ENCODE measurements at places on chromosomes 5 and 9.

- DNase-seq: no peak
Measured at GRCh38 chr5:81161012-81161601, 72.0 kb upstream of the CKMT2 start.

DNA sequence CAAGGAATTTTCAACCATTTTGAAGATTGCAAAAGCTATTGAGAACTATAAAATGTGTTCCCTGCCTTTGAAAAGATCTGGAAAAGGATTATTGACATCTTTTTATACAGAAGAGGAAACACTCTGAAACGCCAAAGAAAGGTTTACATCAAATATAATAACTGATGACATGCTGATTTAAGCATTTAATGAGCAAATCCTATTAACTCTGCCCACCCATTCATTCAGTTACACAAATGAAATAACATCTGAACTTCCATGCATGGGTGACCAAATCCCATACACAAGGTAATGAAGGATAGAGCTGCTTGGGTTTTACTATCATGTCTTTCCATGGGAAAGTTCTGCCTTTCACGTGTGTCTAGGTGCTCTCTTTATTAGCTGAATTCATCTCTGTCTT is 589.4 kb upstream of the WWC1 start:
- no peak for DNase-seq

GRCh38 chr9:95032580-95033341 is 284.7 kb downstream of the FANCC start:
- DNase-seq: no peak

- DNase-seq: no peak
Measured at GRCh38 chr9:21317956-21318923, 13.1 kb upstream of the IFNA5 start.

DNA sequence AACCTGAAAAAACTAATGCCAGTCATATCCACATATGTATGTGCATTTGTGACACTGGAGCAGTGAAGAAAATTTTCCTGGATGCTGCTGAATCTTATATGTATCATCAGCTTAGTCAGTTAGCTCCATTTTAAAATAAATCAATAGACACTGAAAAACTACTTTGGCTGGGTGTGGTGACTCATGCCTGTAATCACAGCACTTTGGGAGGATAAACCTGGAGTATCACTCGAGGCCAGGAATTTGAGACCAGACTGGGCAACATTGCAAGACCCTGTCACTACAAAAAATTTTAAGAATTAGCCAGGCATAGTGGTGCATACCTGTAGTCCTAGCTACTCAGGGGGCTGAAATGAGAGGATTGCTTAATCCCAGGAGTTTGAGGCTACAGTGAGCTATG is 511.0 kb upstream of the TLE4 start:
- DNase-seq: no peak

- DNase-seq: no peak
Measured at GRCh38 chr5:124524552-124525232, 221.7 kb downstream of the ZNF608 start.

DNA sequence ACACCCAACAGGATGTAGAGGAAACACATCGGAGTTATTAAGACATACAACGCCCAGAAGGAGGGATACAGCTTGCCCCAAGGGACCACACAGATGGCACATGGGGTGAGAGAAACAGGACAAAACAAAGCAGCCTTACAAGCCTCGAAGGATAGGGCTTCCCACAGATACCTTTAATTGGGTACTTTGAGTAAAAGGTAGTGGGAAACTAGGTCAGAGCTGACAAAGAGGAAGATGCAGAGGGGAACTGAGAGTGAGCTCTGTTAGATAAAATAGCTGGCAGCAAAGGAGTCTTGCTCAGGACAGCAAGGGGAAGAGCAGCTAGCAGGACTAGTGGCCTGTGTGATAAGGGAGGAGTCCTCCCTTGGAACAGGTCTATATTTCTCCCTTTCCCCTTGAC is 48.2 kb downstream of the OTP start:
- no peak for DNase-seq

DNA sequence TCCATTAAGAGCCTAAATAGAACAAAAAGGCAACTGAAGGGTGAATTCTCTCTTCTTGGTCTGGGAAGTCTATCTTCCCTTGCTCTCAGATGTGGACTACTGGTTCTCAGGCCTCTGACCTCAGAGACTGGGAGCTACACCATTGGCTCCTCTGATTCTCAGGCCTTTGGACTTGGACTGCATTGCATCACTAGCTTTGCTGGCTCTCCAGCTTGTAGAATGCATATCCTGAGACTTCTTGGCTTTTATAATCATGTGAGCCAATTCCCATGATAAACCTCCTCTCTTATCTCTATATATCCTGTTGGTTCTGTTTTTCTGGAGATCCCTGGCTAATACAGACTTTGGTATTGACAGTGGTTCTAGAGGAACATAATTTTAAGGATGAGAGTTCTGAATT is 89.8 kb downstream of the PSAT1 start:
- no peak for DNase-seq

GRCh38 chr5:52132053-52132452 is 655.7 kb upstream of the ITGA1 start:
- no peak for DNase-seq

DNA sequence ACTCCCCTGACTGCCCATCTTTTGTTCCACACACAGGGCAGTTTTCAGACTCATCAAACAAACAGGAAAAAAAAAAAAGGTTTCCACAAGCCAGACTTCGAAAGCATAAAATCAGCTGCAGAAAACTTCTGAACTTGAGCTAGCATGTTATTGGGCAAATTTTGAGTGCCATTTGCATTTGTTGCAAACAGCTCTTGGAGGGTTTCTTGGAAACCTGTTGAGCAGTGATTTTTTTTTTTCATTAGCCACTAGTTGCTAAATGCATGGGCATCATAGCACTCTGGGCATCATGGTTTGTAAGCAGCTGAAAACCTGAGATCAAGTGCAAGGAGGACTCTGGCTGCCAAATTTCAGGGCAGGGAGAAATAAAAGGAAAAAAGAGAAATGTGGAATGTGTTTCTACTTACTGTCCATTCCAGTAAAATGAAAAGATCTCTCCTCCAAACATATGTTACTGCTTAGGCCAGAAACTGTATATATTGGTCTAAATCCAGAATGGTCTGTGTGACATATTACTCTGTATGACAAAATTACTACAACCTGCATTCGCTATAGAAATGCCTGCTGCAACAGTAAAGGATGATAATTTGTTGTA is 85.2 kb upstream of the SMIM23 start:
- no peak for DNase-seq

DNA sequence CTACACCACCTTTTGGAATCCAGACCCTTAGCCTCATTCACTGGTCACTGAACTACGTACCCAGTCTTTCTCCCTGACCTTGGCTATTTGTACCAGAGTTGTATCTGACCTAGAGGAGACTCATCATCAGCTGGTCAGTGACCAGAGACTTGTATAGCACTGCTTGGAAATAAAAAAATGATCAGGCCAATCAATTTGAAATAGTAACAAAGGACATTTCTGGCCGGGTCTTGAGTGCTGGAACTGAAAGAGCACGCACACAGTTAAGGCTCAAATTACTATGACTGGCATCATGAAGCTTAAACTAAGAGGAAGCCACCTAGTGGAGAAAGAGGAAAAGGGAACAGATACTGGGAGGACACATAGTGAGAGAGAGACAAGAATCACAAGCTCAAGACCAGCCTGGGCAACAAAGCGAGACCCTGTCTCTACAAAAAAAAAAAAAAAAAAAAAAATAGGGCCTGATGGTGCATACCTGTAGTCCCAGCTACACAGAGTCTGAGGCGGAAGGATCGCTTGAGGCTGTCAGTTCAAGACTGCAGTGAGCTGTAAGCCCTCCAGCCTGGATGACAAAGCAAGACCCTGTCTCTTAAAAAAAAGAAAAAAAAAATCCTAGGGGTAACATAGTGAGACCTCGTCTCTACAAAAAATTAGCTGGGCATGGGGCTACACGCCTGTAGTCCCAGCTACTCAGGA is 12.8 kb upstream of the SRP19 start:
- DNase-seq: peak; percentile 72

DNA sequence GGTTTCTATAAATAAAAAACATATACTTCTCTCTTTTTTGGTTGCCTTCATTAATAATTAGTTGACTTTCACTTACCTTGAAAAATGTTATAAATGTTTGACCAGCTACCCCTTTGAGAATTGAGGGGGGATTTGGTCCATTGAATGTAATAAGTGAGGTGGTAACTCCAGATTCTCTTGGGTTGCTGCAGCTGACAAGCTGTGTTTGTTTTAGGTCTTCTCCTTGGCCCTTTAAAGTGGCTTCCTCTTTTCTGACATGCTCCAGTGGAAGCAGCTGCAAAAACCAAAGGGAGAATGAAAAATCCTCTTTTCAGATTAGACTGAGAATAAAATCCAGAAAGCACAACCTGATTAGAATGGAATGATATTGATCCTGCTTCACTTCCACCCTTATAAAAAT is 410.5 kb downstream of the TMEM38B start:
- no peak for DNase-seq

DNA sequence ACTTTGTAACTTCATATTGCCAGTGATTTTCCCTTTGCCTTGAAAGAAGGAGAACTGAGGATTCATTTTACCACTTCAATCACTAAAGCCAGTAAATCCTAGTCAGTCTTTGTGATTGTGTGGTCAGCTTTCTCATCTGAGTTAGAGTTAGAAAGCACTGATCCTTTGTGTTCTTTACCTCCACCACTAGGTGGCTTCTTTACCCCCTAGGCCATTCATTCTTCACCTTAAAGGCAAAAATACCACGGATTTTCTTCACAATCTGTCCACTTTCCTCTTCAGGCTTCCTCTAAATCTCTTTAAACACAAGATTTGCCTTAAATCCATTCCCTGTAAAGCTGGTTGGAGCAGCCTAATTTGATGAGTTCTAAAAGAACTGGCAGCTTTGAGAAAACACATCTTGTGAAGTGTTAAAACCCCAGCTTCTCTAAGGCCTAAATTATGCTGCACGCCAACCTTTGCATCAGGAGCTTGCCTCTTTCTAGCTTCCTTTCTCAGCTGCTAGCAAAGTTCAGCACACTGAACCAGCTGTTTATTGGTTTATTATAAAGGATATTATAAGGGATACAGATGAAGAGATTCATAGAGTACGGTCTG is 20.4 kb downstream of the BDP1 start:
- peak; percentile 33 for DNase-seq

- DNase-seq: no peak
Measured at GRCh38 chr9:7169717-7170389, 412.1 kb downstream of the KDM4C start.

- DNase-seq: no peak
Measured at GRCh38 chr9:136751244-136751643, 2.9 kb upstream of the LCN6 start.

DNA sequence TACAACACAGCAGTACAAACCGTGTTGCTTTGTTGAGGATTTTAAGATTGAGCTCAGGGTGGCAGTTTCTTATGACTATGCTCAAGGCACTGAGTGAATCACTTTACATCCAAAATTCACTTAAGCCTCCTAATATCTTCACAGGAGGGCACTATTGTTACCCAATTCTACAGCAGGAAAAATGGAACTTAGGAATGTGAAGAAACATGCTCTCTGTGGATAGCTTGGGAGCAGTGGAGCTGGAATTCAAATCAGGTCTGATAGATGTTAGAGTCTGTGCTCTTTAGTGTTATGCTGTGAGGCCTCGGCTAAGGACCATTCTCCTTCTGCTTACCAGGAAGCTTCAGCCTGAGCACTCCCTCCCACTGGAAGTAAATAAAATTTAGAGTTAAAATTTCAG is 18.7 kb upstream of the HMHB1 start:
- no peak for DNase-seq

GRCh38 chr9:98019098-98019497 is 36.0 kb downstream of the ANP32B start:
- DNase-seq: no peak

DNA sequence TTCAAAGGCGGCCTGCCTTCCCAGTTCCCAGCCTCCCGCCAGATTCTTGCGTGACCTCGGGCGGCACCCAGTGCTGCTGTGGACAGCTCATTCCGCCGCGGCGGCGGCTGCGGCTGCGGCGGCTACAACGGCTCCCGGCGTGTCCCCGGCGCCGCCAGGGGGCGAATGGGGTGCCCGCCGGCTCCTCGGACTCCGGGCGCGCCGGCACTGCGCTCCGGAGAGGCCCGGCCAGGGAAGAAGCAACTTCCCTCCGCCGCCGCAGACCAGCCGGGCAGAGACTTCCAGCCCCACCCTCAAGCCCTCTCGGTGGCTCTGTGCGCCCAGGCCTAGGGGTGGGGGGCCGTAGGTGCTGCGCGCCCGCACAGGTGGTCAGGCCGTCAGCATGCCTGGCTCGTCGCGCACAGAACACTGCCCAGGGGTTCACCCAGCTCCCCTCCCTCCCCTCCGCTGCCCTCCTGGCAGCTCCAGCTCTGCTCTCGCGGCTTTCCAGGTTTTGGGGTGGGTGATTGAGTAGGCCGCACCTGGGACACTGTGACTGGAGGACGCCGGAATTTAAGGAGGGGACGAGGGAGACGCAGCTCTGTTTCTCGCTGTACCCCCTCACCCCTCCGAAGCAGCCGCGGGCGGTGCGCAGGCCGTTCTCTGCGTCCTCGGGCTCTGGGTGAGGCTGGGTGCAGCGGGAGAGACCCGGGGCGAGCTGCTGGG is 20.2 kb downstream of the IGIP start:
- DNase-seq: peak; percentile 76

DNA sequence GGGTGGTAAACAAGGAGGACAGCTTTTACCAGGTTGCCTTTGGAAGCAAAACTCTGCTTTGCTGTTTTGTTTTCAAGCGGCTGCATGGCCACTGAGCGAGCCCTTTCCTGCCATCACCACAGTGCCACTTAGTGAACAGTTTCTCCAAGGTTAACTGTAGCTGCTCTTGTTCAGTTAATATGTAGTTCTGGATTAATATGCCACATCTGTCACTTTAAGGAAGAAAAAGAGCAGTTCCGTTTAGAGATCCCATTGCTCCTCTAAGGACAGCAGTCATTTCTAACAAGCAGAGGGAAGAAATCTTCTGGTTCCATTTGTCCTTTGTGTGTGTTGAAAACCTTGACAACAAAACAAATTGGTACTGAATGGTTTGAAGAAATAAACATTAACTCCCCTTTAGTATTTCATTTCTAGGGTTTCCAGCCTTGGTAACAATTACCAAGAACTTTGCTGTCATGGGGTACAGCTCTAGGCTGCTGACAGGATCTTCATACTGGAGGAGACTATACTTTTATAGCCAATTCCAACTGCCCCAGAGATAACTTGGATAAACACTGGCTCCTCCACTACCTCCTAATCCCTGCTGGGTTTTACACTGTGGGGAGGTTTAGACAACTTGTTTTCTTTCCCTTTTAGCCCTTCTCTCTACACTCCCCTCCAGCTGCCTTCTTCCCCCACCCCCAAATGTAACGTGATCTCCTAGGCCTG is 10.3 kb upstream of the ABL1 start:
- DNase-seq: peak; percentile 23

GRCh38 chr9:34179213-34180136 is 632 bp downstream of the UBAP1 start:
- DNase-seq: peak; percentile 53

DNA sequence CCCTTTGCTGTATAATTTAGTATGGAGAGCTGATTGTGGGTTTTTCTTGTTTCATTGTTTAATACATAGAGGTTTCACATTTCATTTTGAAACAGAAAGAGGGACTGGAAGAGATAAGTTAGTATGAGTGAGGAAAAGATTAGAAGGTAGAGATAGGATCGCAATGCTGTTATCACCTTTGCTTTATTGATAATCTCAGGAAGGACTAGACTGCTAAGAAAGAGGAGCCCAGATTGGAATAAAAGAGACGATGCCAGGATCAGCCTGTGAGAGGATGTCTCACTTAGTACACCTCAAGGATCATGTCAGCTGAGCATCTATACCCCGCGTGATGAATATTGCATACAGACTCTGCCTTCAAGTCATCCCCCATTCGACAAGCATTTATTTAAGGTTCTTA is 178.0 kb upstream of the DMAC1 start:
- no peak for DNase-seq

GRCh38 chr9:138082918-138083636 is 205.5 kb downstream of the CACNA1B start:
- DNase-seq: no peak

GRCh38 chr9:121182989-121183388 is 18.7 kb downstream of the RAB14 start:
- DNase-seq: peak; percentile 31
